ENCODE measurements at places on chromosomes 2 and 18.

GRCh38 chr2:53505826-53506225 is 261.8 kb upstream of the CHAC2 start:
- no peak for DNase-seq

DNA sequence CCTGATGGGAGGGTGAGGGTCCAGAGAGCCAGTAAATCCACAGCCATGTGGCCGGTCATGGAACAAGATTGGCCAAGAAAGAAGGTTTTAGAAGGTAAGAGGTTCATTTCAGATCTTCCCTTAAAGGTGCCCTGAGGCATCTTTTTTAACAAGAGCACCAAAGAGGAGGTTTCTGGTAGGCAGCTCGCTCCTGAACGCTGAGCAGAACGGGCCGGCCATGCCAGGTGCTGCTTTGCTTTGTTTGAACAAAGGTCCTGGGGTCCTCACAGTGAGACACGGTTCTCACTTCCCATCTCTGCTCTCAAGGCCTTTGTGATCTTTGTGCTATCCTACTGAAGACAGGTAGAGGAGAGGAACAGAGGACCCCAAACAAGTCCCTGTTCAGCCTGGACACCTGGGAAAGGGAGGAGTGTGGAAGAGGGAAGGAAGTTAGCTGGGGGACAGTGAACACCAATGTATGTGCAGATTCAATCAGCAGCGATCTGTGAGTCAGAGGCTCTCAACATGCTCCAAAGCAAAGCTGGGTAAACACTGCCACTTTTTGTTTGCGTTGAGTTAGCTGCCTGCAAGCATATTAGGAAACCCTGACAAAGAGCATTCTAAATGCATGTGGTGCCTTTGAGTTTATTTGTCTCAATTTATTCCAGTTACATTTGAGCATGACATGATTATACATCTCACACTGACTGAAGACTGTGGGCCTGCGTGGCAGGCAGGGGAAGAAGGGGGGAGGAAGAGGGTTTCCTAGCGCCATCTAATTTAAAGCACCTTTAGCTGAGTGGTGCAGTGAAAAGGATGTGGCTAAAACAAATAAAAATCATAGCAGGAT is 102.4 kb downstream of the ASB1 start:
- DNase-seq: peak; percentile 70

- no peak for DNase-seq
These were observed 11.8 kb downstream of the CYRIA start for GRCh38 chr2:16653799-16654198.

DNA sequence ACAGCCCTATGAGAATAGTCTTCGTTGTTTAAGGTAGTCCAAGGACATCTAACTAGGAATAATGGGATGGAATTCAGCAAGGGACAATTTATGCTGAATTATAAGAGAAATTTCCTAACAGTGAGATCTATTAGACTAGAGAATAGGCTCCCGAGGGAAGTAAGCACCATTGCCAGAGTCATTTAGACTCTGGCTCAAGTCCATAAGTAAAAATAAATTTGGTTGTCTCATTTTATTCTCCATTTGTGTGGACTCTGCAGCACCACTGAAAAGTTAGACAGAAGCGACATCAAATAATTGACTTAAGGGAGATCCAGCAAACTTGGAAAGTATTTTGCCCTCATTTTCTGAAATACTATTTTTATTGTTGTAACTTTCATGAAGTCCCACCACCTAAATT is 129.3 kb upstream of the SMIM21 start:
- no peak for DNase-seq

DNA sequence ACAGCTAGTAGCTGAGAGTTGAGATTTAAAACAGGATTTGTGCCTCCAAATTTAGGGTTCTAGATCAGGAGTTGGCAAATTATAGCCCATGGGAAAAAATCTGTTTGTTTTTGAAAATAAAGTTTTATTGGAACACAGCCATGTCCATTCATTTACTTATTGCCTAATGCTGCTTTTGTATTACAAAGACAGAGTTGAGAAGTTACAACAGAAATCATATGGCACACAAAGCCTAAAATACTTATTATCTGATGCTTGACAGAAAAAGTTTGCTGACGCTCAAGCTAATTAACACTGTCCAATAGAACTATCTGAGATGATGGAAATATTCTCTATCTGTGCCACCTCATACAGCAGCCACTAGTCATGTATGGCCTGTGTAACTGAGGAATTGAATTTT is 229.1 kb upstream of the RASGRP3 start:
- DNase-seq: no peak

DNA sequence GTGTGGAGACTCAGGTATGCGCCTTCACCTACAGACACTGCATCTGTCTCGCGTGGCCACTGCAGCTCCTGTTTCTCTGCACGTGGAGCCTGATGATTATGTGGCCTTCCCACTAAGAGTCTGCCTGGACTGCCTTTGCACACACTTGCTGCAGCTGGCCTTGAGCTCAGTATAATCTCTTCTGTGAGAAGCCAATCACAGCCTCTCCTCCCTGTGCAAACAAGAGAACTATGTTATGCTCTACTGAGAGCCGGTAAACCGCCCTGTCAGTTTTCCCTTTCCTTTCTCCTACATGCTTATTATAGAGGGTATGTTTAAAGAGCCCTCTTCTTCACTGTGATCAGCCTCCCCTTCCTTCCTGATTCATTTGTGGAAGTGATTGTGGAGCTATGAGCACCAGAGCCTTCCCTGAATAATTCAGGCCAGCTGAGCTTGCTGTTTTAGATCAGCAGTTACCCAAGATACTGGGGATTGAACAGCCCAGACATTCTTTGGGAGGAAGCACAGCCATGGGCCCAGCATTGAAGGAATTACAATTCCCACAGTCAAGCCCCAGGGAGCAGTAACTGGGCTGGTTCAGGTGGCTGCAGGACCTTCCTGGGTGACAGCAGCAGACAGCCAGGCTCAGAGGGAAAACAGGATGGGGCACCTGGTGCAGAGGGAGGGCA is 3.7 kb upstream of the TGFA start:
- no peak for DNase-seq

DNA sequence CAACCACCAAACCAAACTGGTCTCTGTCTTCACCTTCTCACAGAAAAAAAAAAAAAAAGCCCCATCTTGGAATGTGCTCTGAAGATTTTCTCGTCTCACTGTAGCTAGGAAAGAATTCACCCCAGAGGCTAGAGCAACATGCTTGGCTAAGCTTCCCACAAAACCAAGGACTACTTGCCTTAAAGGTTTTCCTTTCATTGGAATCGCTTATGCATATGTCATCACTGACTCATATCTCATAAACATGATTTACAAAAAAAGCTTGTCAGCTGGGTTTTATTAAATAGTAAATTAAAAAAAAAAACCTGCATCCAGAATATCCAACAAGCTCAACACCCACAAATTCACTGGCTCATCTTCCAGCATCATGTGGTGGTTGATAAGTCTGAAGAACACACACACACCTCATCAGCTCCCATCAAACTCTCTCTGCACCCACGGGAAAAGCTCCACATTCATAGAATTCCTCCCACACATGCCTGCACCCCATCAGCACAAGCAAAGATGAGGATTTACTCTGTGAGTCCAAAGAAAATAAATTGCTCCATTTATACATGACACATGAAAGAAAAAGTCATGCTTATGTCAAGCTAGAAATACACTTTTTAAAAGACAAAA is 182.0 kb upstream of the TRIB2 start:
- peak; percentile 84 for DNase-seq

- no peak for DNase-seq
These were observed 39.8 kb downstream of the VSNL1 start for GRCh38 chr2:17580319-17580715.

- DNase-seq: no peak
These were observed 16.8 kb downstream of the TPGS2 start for GRCh38 chr18:36811955-36812354.

- DNase-seq: no peak
These were observed 31.7 kb downstream of the GPR39 start for GRCh38 chr2:132448331-132448730.
